Fibroblast of upper back skin (primary cell): ENCODE measurements at places on chromosomes 16 and 17.

- DNase-seq: no peak
Measured at GRCh38 chr16:66701026-66701425, 4.5 kb upstream of the CMTM4 start.

GRCh38 chr16:46918905-46919792, 35.0 kb downstream of the GPT2 start:
- DNase-seq: no peak

- DNase-seq: no peak
Measured at GRCh38 chr16:4452674-4453073, 21.8 kb downstream of the NMRAL1 start.

DNA sequence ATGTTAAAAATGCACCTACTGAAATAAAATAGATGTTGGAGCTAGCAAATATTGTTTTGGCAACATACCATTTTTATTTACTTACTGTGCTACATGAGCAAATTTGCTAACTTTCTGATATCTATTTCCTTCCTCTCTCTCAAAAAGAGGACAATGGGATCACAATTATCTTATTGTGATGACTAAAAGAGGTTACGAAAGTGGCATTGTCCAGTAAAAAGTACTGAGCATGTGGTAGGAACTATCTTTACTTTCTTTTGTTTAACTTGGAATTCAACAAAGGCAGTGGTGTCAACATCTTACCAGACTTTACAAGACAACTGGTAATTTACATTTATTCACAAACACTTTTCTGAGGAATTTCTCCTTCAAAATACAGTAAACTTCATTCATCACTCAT, 1542.6 kb upstream of the CDH8 start:
- no peak for DNase-seq

DNA sequence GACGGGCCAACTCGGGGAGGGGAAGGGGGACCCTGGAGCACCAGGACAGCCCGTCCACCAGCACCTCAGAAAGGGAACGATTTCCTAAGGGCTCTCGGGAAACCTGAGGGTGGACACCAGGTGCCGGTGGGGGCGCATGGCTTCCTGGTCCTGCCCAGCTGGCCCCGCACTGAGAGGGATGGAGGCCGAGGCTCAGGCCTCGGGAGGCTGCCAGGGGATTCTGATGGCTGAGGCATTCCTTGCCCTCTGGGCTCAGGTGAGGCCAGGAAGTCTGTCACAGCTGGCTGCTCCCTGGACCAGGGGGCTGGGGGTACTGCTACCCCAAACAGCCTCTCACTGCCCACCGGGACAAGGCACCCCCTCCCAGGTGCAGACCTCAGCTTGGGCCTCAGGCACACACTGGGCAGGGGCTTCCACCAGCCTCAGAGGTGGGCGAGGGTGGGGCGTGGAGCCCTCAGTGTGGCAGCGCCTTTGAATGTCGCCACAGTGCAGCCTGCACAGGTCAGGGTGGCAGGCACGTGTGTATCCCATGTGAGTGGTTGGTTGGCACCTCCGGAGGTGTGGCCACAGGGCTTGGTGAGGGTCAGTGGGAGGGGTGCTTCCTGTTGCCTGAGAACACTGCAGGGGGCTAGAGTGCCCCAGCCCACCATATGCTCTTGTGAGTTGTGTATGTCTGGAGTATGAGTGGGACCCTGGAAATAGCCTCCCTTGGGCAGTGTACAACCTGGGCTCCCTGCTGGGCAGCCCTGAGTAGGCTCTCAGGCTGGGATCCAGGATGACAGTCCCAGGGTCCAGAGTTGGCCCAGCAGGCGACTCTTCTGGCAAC, 3.9 kb upstream of the FSCN2 start:
- no peak for DNase-seq

DNA sequence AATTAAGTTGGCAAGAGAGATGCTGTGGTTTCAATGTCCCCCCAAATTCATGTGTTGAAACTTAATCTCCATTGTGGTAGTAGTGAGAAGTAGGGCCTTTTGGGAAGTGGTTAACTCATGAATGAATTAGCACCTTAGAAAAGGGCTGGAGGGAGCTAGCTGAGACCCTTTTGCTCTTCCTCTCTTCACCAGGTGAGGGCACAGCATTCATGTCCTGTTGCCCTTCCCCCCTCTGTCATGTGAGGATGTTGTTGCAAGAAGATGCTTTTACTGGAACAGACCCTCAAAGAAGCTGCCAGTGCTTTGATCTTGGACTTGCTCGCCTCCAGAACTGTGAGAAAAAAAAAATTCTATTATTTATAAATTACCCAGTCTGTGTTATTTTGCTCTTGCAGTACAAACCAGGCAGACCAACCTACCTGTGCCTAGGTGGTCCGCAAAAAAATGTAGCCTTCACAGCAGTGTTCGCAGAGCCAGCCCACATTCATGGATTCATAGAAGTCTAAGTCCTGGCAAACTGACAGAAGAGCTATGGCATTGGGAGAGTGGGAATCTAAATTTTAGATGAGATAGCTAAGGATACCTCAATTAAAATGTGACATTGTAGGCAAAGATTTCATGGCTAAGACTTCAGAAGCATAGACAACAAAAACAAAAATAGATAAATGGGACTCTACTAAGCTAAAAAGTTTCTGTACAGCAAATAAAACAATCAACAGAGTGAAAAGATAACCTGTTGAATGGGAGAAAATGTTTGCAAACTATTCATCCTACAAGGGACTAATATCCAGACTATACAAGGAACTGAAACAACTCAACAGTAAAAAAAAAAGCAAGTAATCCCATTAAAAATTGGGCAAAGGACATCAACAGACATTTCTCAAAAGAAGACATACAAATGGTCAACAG, 32.0 kb upstream of the ABCA5 start:
- DNase-seq: peak; percentile 5

DNA sequence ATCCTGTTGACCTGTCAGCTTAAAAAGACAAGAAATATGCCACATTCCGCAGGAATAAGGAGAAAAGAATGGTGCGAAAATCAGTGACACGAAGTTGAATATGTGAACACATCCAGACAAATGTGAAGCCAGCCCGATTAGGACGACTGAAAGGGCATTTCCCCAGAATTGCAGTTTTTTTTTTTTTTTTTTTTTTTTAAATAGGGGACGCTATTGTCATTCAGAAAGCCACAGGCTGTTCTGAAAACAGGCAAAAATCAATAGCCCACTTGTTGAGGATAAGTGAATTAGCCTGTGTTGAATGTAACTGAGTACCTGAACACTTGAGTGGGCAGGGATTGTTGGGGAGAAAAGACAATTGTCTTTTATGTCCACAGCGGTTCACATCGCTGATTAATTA, 507.1 kb downstream of the WWOX start:
- no peak for DNase-seq

- DNase-seq: peak; percentile 85
Measured at GRCh38 chr17:77372444-77373298, 231.9 kb downstream of the SEC14L1 start.

- DNase-seq: no peak
Measured at GRCh38 chr16:86414991-86415740, 95.2 kb upstream of the FOXF1 start.

DNA sequence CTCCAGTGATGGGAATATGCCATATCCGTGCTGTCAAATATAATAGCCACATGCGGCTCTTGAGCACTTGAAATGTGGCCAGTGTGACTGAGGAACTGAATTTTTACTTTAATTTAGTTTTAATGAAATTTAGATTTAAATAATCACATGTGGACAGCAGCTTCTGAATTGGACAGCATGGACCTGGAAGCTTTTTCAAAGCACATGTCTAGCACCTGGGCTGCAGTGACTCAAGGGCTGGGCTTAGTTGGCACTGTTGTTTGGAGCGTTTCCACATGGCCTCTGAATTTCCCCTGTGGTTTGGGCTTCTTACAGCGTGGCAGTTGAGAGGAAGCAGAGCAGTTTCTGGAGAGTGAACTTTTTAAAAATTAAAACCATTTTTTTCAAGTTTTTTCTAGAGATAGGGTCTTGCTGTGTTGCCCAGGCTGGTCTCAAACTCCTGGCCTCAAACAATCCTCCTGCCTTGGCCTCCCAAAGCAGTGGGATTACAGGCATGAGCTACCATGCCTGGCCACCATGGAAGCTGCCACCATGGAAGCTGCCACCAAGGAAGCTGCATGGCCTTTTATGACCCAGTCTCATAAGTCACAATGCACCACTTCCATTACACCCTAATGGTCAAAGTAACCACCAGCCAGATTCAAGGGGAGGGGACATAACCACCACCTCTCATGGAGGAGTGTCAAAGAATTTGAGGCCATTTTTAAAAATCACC, 6.7 kb upstream of the TOB1 start:
- peak; percentile 41 for DNase-seq

DNA sequence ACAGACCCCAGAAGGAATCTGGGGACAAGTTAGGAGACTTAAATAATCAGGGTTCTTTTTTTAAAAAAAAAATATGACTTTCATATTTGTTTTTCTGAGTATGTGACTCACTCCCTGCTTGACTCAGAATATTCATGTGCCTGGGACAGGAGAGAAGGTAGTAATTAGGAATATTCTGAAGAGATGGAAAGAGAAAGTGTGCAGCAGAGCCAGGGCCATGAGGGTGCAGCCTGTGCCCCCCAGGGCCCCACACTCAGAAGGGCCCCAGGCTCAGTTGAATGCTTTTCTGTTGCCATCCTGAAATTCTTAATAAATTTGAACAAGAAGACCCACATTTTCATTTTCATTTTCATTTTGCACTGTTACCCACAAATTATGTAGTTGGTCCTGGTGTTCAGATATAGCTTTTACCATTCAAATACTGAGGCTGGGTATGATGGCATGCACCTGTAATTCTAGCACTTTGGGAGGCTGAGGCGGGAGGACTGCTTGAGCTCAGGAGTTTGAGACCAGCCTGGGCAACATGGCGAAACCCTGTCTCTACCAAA, 11.5 kb upstream of the LONP2 start:
- no peak for DNase-seq

DNA sequence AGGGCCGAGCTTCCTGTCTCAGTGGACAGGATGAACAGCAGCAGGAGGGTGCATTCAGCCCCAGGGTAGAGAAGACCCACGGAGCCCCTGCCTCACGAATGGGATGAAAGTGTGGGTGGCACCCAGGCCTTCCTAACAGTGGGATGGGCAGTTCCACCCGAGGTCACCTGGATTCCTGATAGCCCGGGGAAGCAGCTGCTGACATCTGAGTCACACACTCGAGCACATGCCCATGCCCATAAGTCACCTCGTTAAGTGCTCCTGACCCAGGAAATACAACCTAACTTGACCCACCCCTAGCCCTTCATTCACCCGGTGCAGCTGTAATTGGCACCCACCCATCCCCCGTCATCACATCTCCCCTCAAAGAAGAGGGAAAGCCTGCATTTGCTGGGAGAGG, 85.3 kb upstream of the FOXF1 start:
- DNase-seq: no peak

DNA sequence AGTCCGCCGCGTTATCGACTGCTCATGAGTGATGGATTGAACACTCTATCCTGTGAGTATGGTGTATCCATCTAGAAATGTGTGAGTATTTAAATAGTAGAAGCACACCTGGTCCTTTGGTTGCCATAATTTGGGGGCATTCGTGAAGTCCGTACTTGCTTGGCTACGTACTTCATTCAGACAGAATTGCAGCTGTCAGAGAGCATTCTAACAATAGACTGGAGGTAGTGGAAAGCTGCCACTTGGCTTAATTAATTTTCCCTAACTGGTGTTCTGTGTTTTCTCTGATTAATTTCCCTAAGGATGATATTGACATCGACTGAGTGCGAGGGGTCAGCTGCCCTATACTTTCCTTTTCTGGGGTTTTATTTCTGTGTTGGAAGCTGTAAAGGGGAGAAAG, 14.1 kb downstream of the RPA1 start:
- no peak for DNase-seq

GRCh38 chr16:10250137-10250828, 68.1 kb upstream of the GRIN2A start:
- DNase-seq: no peak

DNA sequence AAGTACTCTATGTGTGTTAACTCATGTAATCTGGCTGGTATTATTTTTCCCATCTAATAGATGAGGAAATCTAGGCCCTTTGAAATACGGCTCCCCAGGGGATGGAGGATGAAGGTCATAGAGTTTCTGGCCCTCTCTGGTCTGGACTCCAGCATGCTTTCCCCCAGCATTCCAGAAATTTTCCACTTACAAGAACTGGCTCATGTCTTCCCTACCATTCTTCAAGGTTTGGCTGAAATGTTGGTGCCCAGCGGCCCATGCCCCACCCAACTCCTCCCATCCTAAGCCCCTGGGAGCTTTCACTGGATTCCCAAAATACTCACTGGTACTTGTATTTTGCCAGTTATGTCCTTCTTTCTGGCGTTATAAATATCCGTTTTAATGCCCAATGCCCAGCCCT, 237.5 kb upstream of the NLRP1 start:
- DNase-seq: peak; percentile 65

GRCh38 chr17:15087946-15088345, 177.2 kb downstream of the PMP22 start:
- no peak for DNase-seq

GRCh38 chr17:82107341-82107860, 9.4 kb upstream of the FASN start:
- no peak for DNase-seq

- no peak for DNase-seq
Measured at GRCh38 chr16:75287708-75288107, 36.3 kb upstream of the BCAR1 start.

- DNase-seq: no peak
Measured at GRCh38 chr17:15257796-15258512, 7.2 kb downstream of the PMP22 start.

DNA sequence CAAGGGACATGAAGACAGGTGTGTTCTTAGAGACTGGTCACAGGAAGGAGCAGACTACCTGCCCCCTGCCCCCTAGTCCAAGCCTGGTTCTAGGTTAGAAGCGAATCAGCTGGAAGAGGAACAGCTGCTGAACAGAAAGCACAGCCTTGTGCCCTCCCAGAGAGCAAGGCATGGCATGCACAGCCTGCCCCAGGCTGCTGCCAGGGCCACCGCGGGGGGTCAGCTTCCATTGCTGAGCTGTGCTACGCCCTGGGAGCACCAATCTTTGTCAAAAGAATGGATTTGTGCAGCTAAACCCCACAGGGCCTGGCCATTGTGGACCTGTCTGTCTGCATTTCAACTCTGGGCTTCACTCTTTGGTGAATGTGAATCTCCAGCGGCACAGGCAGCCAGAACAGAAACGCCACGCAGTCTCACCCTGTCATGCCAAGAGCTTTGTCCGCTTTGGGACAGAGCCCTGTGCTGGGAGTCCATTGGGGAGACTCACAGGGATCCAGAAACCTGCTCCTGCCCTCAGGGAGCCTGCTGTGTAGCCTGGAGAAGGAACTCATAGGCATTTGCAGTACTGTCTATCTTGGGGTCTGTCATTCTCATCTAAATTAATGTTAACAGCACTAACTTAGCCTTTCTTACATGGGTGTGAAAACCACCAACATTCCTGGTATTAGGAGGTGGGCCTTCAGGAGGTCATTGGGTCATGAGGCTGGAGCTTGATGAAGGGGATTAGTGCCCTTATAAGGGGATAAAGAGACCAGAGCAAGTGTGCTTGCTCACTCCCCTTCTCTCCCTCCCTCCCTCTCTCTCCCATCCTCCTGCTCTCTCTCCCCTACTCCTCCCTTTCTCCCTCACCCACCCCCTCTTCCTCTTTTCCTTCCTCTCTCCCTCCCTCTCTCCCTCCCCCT, 25.6 kb upstream of the CDRT4 start:
- no peak for DNase-seq
